ENCODE measurements at places on chromosomes 11 and 22.

DNA sequence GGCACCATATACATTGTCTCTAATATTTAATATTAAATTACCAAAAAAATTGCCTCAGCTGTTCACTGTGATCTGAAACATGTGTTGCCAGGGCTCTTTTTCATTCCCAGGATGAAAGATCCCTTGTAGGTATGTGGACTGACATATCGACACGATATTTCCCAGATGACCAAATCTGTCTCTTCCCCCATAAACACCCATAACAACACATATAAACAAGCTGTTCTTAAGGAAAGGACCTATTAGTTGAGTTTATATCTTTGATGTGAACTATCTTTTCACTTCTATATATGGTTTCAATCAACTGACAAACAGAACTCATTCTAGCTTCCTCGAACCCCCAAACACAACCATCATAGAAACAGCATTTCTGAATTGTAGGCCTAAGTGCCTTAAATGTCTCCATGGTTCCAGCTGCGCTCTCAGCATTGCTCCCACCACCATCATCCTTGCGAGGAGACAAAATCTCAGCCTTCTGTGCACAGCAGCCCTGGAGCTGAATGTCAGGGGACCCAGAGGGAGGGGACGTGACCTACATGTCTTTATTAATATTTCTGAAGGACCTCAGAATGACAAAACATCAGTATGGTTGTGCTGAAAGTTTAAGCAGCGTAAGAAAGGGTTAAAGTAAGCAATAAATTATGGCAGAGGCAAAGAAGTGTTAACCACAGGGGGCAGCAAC, 67.0 kb downstream of the ETS1 start:
- no peak for DNase-seq

GRCh38 chr11:121881806-121882205, 234.2 kb downstream of the BLID start:
- no peak for DNase-seq

GRCh38 chr22:45504373-45505341, 2.0 kb downstream of the FBLN1 start:
- no peak for DNase-seq

DNA sequence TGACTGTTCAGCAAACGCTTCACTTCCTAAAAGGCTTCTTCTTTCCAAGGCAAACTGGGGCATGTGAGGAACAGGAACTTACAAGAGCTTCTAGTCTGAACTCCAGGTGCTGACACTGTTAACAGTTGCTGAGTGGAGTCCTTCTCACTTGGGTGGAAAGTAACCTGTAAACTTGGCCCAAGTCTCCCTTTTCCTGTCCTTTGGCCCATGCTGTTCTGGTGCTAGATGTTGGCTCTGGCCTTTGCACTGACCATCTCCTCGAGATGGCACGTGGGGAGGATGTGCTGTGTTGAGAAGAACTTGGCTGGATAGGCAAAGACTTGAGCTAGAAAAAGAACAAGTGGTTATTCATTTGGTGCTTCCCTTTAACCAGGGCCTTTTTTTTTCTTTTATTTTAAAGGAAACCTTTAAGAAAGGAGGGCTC, 53.6 kb downstream of the PTPRJ start:
- no peak for DNase-seq

- DNase-seq: no peak
Measured at GRCh38 chr22:37627121-37627520, 12.3 kb upstream of the SH3BP1 start.

DNA sequence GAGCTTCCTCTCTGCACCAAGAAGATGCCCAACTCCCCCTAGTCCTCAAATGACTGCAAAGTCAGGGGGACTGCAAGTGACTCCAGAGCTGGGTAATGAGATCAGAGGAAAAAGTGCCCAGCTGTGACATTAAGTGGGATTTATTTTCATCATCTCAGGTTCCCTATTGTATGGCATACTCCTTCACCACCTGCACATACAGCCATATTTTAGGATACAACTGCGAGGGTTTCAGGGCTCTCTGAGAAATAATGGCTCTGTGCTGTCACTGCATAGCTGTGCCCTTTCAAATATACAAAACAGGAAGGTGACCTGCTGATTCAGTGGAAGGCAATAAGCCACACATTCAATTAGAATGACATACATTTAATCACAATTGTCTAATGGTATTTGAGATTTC, 45.6 kb upstream of the PLET1 start:
- DNase-seq: no peak

DNA sequence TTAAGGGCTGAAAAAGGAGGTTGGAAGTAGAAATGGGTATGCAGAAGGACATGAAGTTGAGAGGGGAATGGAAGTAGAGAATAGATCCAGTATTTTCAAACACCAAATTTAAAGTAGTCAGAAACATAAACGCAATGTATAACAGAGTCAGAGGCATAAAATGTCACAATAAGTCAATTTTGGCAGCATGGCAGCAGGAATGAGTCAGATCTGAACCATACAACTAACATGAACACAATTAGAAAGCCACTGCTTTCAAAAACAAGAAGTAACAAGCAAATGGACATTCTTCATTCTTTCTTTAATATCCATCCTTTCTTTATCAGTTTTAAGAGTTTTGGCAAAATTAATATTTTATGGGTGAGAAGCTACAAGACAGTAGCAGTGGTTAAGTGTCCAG, 2.5 kb downstream of the CHORDC1 start:
- no peak for DNase-seq

GRCh38 chr11:82233201-82233600, 500.5 kb downstream of the FAM181B start:
- no peak for DNase-seq

GRCh38 chr11:9038541-9038940, 34.7 kb upstream of the NRIP3 start:
- DNase-seq: no peak

All from stimulated activated CD8-positive, alpha-beta memory T cell treated with anti-CD3 and anti-CD28 coated beads, Interleukin-12 subunit alpha, Interleukin-12 subunit beta, amount 100 ng/mL, for 4 hours (primary cell).